ENCODE measurements at places on chromosomes 3 and 15. TPM values are rescaled to one million over a fixed set of nuclear protein-coding genes. Genes with fewer than 3 reads are reported as not detected.

DNA sequence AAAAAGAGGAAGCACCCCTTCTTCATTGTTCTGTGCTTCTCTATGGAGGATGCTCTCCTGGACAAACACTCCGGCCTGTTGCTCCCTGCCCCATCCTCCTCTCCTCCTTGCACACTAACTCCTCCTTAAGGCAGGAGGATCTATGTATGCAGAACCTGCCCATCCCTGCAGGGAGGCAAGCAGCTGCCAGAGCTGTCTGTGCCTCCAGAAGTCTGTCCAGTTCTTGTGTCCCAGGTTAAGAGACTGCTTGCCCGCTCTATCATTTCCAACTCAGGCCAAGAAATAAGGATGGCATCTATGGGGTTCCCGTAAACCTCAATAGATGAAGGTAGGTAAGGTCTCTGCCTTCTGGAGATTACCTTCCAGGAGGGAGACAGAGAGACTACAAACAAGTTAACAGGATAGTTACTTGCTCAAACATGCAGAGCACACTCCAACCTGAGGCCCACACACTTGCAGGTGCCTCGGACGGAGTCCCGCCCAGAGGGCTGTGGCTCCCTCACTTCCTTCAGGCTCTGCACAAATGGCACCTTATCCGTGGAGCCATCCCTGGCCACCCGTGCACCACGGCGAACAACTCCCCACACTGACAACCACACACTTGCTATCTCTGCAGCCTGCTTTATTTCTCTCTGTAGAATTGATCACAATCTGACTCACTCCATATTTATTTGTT, 6.9 kb downstream of the XXYLT1 start:
- H3K27ac ChIP-seq, result no peak overlapping the region
- no peaks in the 10 kb centered on the region for H3K4me1 ChIP-seq
- no peak overlapping the region for H3K4me3 ChIP-seq
- H3K27me3 ChIP-seq, result no peaks in the 10 kb centered on the region
- H3K36me3 ChIP-seq, result no peaks in the 10 kb centered on the region
- DNase-seq, result no peak

- H3K4me3 ChIP-seq, result no peak overlapping the region
- H3K4me1 ChIP-seq, result no peaks in the 10 kb centered on the region
These were observed 50.0 kb downstream of the RASGRP1 start for GRCh38 chr15:38514601-38515000.

The THPO gene
- 1.2 TPM for total RNA-seq

- H3K27ac ChIP-seq, result no peak overlapping the region
- H3K4me1 ChIP-seq, result no peaks in the 10 kb centered on the region
- peak; percentile 62 for DNase-seq
These were observed 30.4 kb downstream of the ZNF662 start for GRCh38 chr3:42936157-42936981.

DNA sequence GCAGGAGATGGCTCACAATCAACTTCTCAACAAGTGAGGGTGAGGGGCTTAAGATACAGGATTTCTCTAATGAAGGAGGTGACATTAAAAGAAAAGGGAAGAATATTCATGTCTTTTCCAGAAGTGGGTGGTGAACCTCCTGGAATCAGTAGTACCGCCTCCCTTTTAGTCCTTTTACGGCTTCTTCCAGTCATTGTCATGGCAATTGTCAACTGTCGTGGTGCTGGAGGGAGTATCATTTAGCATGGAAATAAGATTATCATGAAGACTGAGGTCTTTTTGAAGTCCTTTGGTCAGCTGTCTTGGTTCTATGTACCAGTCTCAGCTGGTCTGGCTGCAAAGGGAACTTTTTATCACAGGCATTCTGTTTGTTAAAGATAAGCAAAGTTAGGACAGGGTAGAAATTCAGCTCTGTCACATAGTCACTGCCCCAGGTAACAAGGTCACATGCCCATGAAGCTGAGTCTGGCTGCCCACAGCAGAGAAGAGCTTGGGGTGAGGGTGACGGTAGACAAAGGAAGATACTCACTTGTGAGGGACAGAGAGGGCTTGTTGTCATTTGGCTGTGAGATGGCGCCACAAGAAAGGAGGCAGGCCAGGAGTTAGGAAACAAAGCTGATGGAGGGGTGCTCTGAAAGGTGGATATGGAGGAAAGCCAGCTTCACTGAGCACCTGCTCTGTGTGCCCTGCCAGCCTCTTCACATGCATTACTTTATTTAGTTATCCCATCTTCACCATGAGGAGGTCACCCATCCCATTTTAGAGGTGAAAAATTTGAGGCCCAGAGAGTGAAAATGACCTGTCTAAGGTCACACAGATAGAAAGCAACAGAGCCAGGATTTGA, 228.2 kb upstream of the TRIM42 start:
- DNase-seq, result no peak
- H3K36me3 ChIP-seq, result no peaks in the 10 kb centered on the region
- H3K4me1 ChIP-seq, result no peaks in the 10 kb centered on the region

GRCh38 chr15:76861815-76862397, 43.2 kb downstream of the SCAPER start:
- H3K36me3 ChIP-seq, result no peaks in the 10 kb centered on the region
- DNase-seq, result no peak
- no peak overlapping the region for H3K4me3 ChIP-seq
- no peak overlapping the region for H3K27ac ChIP-seq

- H3K36me3 ChIP-seq, result no peaks in the 10 kb centered on the region
- H3K27ac ChIP-seq, result no peak overlapping the region
- no peak for DNase-seq
- no peaks in the 10 kb centered on the region for H3K4me1 ChIP-seq
- H3K27me3 ChIP-seq, result no peaks in the 10 kb centered on the region
These were observed 2.5 kb upstream of the GPR176 start for GRCh38 chr15:39922462-39923092.

The TOPBP1 gene
- 16.8 TPM for total RNA-seq

The STAB1 gene
- 339 TPM for total RNA-seq

DNA sequence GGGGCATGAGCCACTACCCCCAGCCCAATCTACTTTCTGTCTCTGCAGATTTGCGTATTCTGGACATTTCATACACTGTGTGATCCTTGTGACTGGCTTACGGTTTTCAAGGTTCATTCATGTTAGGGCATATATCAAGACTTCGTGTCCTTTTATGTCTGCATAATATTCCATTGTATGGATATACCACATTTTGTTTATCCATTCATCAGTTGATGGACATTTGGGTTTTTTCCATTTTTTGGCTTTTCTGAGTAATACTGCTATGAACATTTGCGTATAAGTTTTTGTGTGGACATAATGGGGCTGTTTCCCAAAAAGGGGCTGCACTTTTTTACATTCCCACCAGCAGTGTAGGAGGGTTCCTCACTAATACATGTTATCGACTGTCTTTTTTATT, 106.6 kb downstream of the PDE8A start:
- no peaks in the 10 kb centered on the region for H3K36me3 ChIP-seq
- no peaks in the 10 kb centered on the region for H3K4me1 ChIP-seq
- no peak overlapping the region for H3K4me3 ChIP-seq
- DNase-seq, result no peak
- no peak overlapping the region for H3K27ac ChIP-seq

- H3K27me3 ChIP-seq, result no peaks in the 10 kb centered on the region
- no peak for DNase-seq
- no peaks in the 10 kb centered on the region for H3K36me3 ChIP-seq
- H3K4me1 ChIP-seq, result peaks cover 3% of the 10 kb centered on the region
These were observed 134.4 kb downstream of the MYLK start for GRCh38 chr3:123749711-123750110.

- no peaks in the 10 kb centered on the region for H3K27me3 ChIP-seq
- H3K4me3 ChIP-seq, result peak overlapping the region; percentile 72
- peaks cover 18% of the 10 kb centered on the region for H3K4me1 ChIP-seq
- DNase-seq, result peak; percentile 80
- no peaks in the 10 kb centered on the region for H3K36me3 ChIP-seq
- H3K27ac ChIP-seq, result peak overlapping the region; percentile 72
These were observed 750 bp downstream of the SLC33A1 start for GRCh38 chr3:155853214-155854140.

- H3K4me3 ChIP-seq, result no peak overlapping the region
- H3K27ac ChIP-seq, result no peak overlapping the region
- H3K27me3 ChIP-seq, result no peaks in the 10 kb centered on the region
- H3K4me1 ChIP-seq, result no peaks in the 10 kb centered on the region
- no peaks in the 10 kb centered on the region for H3K36me3 ChIP-seq
These were observed 78.5 kb downstream of the RPLP1 start for GRCh38 chr15:69530991-69531664.

The FAM81A gene
- total RNA-seq, result 1.2 TPM

DNA sequence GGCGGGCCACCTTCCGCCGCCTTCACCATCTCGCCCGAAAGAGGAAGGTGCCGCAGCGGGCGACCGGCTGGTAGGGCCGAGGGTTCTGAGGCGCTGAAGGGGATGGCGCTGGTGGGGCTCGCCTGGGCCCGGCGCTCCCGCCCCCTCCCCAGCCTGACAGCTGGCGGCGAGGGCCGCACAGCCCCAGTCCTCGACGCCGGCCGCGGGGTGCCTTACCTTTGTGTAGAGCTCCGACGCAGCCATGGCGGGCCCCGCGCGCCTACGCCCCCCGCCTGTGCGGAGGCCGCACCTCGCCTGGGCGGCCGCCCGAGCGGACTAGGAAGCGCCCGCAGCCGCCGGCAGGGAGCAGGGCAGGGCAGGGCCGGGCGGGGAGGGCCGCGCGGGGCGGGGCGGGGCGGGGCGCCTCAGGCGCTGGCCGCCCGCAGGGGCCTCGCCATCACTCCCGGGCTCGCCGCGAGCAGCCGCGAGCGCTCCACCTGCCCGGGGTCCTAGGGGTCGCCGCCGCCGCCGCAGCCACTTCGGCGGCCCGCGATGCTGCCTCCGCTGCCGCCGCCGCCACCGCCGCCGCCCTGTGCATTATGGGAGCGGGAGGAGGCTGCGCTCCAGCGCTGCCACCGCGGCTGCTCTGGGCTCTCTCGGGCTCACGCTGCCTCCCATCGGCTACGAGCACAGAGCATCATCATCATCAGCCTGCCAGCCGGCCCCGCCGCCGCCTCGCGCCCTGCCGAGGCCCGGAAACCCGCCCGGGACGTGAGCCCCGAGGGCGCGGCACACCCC, at the start of gene MYO5A:
Gene MYO5A, minus strand, starts transcription at position 317 of the 777 bp plus-strand sequence. Its CDS starts 74 bp downstream, at position 243.
- no peaks in the 10 kb centered on the region for H3K4me1 ChIP-seq
- DNase-seq, result peak; percentile 87
- H3K27me3 ChIP-seq, result no peaks in the 10 kb centered on the region
- no peaks in the 10 kb centered on the region for H3K36me3 ChIP-seq

The UBL7 gene
- total RNA-seq, result 27.0 TPM

The GXYLT2 gene
- total RNA-seq, result 20.4 TPM

DNA sequence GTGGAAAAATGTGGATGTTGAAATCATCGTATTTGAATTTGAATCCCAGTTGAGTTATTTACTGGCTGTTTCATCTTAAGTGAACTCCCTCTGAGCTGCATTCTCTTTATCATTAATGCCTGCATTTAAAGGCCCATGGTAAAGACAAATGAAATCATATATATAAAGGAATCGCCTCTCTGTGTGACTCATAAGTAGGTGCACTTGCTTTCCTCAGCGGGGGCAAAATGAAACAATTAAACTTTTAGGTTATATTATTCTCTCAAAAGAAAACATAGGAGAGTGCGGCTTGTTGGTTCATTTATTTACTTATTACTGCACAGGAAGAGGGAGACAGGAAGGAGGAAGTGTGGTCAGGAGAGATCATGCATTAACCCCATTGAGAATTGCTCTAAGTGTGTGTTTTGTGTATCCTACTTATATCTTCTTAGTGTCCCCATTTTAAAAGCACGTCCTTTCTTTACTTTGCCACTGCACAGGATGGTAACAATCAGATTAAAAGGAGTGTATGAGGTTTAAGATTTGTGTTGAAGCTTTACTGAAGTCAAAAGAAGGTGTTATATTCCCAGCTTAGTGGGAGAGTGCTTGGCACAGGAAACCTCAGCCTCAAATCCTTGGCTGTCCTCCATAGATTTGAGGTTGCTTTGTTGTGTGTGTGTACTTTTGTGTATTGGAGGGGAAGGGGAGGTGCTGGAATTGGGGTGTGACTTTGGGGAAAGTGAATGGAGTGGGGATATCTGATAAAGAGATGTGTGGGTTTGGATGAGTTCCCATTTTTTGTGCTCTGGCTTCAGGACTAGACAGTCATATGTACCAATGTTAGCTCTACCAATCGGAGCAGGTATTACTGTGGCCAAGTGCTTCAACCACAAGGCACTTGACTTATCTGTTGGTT, 595.8 kb upstream of the NR2F2 start:
- H3K27me3 ChIP-seq, result no peaks in the 10 kb centered on the region
- DNase-seq, result no peak
- H3K4me1 ChIP-seq, result no peaks in the 10 kb centered on the region
- H3K27ac ChIP-seq, result no peak overlapping the region

DNA sequence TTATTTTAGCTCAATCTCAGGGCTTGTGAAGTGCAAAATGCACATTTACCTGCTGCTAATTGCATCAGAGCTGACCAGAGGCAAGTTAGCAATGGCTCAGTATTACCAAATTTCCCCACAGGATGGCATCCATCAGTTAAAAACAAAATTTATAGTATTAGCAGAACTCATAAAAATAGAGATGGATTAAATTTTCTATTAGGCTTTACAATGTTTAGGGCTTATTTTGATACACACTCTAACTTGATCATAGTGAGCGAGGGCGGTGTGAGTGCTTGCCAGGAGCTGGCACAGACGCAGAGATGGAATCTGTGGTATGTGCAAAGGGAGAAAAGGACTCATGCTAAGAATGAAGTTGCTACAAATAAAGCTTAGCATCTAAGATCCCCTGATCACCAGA, 241.0 kb downstream of the NSUN3 start:
- no peak overlapping the region for H3K4me3 ChIP-seq
- peak; percentile 78 for DNase-seq
- H3K27ac ChIP-seq, result no peak overlapping the region
- H3K36me3 ChIP-seq, result no peaks in the 10 kb centered on the region
- no peaks in the 10 kb centered on the region for H3K27me3 ChIP-seq
- H3K4me1 ChIP-seq, result peaks cover 8% of the 10 kb centered on the region

GRCh38 chr15:70271422-70272088, 173.8 kb upstream of the TLE3 start:
- no peaks in the 10 kb centered on the region for H3K4me1 ChIP-seq
- peak; percentile 64 for DNase-seq

DNA sequence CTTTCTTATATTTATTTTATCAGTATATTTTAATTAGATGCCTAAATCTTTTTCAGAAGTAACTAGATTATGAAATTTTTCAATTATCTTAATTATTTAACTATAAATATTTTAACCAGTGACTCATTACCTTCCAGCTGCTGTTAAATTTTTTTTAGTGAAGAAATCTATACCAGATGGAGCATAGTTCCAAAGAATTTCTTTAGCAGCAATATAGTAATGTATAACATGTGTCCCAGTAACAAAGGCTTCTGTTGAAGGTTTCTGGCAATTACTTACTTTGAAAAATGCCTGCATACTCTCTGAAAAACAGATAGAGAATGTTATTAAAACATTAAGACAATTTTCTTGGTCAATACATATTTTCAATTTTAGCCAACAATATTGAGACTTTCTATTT, 45.1 kb upstream of the CP start:
- no peak overlapping the region for H3K27ac ChIP-seq
- no peaks in the 10 kb centered on the region for H3K4me1 ChIP-seq
- no peak for DNase-seq

DNA sequence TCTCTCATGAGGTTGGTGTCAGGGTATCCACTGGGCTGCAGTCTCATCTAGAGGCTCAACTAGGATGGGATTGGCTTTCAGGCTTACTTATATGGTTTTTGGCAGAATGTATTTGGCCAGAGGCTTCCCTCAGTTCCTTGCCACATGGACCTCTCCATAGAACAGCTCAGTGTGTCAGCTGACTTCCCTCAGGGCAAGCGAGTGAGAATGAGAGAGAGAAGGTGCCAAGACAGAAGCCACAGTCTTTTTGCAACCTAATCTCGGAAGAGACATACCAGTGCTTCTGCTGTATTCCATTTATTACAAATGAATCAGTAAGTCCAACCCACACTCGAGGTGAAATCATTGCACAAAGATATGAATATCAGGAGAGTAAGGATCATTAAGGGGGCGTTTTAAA, 129.2 kb downstream of the CCNL1 start:
- no peaks in the 10 kb centered on the region for H3K4me1 ChIP-seq
- H3K27me3 ChIP-seq, result no peaks in the 10 kb centered on the region
- no peak for DNase-seq
- H3K4me3 ChIP-seq, result no peak overlapping the region

The RARB gene
- total RNA-seq, result 5.9 TPM

The PLCB2 gene
- total RNA-seq, result 55.8 TPM

Data from aorta (tissue), 5 donors.